Cardiac septum (tissue), 1 donor: ENCODE measurements at places on chromosomes 5 and 9. TPM values are rescaled to one million over a fixed set of nuclear protein-coding genes. Genes with fewer than 3 reads are reported as not detected.

The CDO1 gene
- 3.6 TPM for total RNA-seq

DNA sequence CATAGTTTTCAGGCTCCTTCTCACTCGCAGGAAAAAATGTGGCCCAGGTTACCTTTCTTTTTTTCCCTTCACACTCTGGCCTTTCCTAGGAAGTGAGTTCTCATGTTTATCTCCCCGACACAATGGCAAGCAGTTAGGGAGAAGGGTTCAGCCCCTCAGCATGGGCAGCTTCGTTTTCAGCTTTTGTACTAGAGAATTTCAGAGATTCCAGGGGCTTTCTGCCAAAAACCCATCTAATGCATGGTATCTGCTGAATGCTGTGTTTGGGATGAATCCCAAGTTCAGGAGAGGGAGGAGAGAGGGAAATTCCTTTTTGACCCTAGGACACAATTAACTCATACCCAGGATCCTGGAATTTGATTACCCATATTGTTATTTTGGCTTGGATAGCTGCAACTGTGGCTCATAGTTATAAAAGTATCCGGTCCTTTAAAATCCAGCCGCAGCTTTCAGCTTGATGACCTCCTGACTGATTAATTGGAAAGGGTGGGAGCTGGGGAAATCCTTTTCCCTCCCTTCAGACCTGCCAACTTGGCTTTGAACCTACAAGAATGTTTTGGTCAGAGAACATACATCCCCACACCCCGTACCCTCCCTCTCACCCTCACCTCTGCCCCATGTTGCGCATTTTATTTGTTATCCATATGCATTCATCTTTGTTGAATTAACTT, 78.4 kb downstream of the TMEM252 start:
- DNase-seq = no peak

The GPR107 gene
- total RNA-seq = 23.7 TPM

GRCh38 chr5:171614971-171615653, 170.5 kb upstream of the SMIM23 start:
- no peak for DNase-seq

GRCh38 chr9:137156567-137157375, 13.1 kb downstream of the LRRC26 start:
- no peak for DNase-seq

The NTRK2 gene
- total RNA-seq = 3.7 TPM

The LCN15 gene
- total RNA-seq = not detected

The UBE2D2 gene
- total RNA-seq = 124 TPM

DNA sequence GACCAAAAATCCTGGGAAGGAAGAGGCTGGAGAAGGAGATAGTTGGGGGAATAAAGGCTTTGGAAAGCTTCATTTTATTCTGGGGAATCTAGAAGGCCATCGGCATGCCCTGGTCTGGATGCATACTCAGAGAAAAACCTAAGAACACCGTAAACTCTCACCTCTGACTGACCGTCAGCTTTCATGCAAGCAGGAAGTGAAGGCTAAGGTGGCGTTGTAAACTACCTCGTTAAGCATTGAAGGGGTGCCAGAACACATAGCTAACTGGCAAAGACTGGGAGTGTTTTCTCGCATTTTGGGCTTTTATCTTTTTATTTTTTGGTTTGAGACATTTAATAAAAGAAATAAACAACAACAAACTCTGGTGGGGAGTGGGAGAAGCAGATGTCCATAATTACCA, 2.6 kb upstream of the SLC38A9 start:
- DNase-seq = no peak

The IL3 gene
- not detected for total RNA-seq

- no peak for DNase-seq
Observed at GRCh38 chr5:144815131-144815530, 644.5 kb downstream of the KCTD16 start.

The FRRS1L gene
- total RNA-seq = 0.81 TPM

DNA sequence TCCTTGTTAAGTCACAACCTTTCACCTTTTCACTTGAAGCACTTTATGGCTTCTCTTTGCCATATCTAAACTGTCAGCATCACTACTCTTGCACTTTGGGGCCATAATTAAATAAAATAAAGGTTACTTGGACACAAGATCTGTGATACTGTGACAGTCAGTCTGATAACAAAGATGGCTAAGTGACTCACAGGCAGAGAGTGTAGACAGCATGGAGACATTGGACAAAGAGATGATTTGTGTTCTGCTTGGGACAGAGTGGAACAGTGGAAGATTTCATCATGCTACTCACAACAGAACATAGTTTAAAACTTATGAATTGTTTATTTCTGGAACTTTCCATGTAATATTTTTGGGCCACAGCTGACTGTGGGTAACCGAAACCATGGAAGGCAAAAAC, 81.7 kb upstream of the SMC5 start:
- DNase-seq = no peak

- no peak for DNase-seq
Observed at GRCh38 chr5:62369039-62369438, 34.7 kb downstream of the DIMT1 start.

GRCh38 chr9:13990331-13990730, 323.6 kb downstream of the NFIB start:
- DNase-seq = no peak

The GABRB2 gene
- 0.22 TPM for total RNA-seq
